Naive B cell (primary cell): ENCODE measurements at places on chromosomes 11 and 22. TPM values are rescaled to one million over a fixed set of nuclear protein-coding genes. Genes with fewer than 3 reads are reported as not detected.

GRCh38 chr22:28002863-28003565 is 84.0 kb upstream of the PITPNB start:
- no peak for DNase-seq

- DNase-seq, result peak; percentile 22
Observed at GRCh38 chr22:24554313-24555164, at the start of gene GUCD1. GUCD1 (minus strand) TSS chr22:24555138; CDS start chr22:24554991, 147 bp downstream.

- no peak for DNase-seq
Observed at GRCh38 chr22:33114565-33114964, 56.4 kb upstream of the SYN3 start.

DNA sequence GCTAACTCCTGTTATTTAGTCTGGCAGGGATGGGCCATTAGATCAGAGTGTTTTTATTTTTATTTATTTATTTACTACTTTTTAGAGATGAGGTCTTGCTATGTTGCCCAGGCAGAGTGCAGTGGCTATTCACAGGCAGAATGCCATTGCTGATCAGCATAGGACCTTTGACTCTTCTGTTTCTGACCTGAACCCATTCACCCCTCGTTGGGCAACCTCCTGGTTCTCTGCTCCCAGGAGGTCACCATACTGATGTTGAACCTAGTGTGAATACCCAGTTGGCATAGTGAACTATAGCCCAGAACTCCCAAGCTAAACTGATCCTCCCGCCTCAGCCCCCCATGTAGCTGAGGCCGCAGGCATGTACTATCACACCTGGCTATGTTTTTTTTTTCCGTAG is 16.5 kb upstream of the CECR2 start:
- DNase-seq, result no peak

GRCh38 chr11:11985954-11986949 is 22.2 kb downstream of the DKK3 start:
- DNase-seq, result no peak

GRCh38 chr11:93234602-93235207 is 36.9 kb upstream of the SLC36A4 start:
- peak; percentile 36 for DNase-seq

GRCh38 chr11:111259896-111260295 is 14.4 kb downstream of the POU2AF2 start:
- DNase-seq, result no peak

GRCh38 chr11:61513143-61513765 is 4.7 kb downstream of the LRRC10B start:
- DNase-seq, result no peak

DNA sequence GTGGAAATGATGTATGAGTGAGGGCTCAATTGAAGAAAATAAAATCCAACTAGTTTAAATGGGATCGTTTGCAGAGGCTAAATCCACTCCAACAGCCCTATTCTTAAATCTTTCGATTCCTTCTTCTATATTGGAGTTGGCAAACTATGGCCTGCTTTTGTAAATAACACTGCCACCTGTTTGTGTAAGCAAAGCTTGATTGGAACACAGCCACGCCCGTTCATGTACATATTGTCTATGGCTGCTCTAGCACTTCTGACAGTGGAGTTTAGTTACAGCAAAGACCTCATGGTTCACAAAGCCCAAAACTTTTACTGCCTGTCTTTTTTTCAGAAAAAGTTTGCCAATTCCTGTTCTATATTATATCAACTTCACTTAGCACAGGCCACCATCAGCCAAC is 40.6 kb upstream of the RCN1 start:
- no peak for DNase-seq

- DNase-seq, result no peak
Observed at GRCh38 chr11:74326665-74327064, 15.2 kb upstream of the P4HA3 start.

- no peak for DNase-seq
Observed at GRCh38 chr11:106398502-106399075, 321.1 kb downstream of the AASDHPPT start.

DNA sequence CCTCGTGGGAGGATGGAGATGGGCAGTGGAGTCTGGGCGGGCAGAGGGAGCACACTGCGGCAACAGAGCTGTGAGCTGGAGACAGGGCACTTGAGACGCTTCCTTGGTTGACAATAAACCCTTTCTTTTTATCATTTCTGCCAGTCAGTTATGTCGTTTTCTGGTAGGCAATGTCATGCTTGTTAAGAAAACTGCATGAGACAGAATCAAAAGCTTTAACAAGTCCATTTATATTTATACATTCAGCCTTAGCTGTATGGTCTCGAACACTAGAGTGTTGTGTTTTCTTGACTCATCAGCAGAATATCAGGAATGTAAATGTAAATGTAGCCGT is 31.9 kb downstream of the PPFIA1 start:
- DNase-seq, result no peak

GRCh38 chr11:57158599-57158998 is 23.2 kb upstream of the LRRC55 start:
- DNase-seq, result no peak

- peak; percentile 28 for DNase-seq
Observed at GRCh38 chr11:1889224-1889930, 2.3 kb downstream of the PRR33 start.

The TAF10 gene
- 203 TPM for polyA plus RNA-seq

The GRAP2 gene
- 22.9 TPM for polyA plus RNA-seq

The KDM4E gene
- not detected for polyA plus RNA-seq

The LRRC4C gene
- not detected for polyA plus RNA-seq

The PSMD13 gene
- polyA plus RNA-seq, result 196 TPM

The CYTH4 gene
- polyA plus RNA-seq, result 42.4 TPM

The MMP7 gene
- polyA plus RNA-seq, result 0.32 TPM

The GTPBP1 gene
- 34.9 TPM for polyA plus RNA-seq

The OR4D9 gene
- polyA plus RNA-seq, result not detected

The ZC3H7B gene
- 1.4 TPM for polyA plus RNA-seq
